ENCODE measurements at places on chromosomes 1 and 21.

GRCh38 chr21:31634993-31635392 lies 24.5 kb upstream of the SOD1 start:
- DNase-seq: no peak

DNA sequence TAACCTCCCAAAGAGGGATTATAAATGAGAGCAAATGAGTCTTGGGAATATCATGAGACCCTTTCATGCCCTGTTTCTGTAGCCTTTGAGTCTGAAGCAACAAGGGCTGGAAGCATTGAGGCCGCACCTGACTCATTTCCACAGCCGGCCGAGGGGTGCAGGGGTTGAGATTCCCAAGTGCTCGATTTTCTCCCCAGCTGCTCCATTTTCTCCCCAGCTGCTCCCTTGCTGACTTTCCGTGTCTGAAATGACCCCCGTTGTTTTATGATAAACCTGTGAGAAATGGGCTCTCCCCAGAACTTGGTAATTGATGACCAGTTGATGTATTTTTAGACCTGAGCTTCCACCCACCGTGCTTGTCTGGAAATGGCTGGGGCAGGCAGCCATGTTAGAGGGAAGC lies 22.9 kb downstream of the SIM2 start:
- no peak for DNase-seq

DNA sequence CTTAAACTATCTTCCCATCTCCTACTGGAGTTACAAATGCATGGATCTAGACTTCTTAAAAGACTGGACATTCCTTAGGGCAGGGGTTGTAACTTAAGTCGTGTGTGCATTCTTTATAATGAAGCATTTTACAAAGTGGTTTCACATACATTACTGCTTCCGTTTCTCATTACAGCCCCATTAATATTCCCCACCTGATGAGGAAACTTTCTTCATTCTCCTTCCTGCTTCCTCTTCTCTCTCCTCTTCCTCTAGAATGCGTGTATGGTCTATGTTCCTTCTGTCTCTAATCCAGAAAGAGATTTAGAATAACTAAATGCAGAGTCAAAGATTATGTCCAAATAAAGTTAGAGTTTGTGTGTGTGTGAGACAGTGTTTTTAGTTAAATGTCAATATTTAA lies 1.8 kb upstream of the CAP1 start:
- no peak for DNase-seq

DNA sequence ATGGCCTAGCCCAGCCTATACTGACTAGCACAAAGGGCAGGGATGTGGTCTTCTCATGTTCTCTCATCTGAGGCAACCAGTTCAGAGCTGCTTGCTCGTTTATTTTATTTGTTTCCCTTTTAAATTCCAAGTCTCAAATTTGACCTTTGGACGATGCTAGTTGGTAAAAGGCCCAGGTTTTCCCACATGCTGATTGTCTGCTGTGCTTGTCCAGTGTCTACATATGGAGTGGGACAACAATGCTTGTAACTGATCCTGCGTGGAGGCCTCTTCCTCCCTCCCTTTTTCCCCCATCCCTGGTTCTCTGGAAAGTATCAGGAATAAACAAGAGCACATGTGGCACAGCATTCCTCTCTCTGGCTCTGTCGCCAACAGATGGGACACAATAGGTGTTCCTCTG lies 34.0 kb upstream of the BEND5 start:
- DNase-seq: no peak

- DNase-seq: no peak
Measured at GRCh38 chr1:33841494-33841893, 22.4 kb upstream of the HMGB4 start.

DNA sequence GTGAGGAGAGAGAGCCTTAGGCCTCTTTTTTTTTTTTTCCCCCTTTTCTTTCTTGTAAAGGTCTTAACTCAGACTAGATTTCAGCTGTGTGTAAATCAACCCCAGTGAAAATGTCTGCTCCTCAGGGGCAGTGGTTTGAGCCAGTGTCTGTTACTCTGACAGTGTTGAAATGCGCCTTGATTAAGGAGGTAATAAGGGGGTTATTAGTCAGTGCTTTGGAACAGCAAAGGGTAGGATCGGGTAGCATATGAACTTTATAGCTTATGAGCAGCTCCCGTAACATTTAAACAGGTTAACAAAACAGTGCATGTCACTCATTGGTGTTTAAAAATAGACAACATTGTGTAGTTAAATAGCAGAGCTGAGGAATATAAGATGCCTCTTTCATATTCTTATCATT lies 10.3 kb downstream of the UTP11 start:
- no peak for DNase-seq

DNA sequence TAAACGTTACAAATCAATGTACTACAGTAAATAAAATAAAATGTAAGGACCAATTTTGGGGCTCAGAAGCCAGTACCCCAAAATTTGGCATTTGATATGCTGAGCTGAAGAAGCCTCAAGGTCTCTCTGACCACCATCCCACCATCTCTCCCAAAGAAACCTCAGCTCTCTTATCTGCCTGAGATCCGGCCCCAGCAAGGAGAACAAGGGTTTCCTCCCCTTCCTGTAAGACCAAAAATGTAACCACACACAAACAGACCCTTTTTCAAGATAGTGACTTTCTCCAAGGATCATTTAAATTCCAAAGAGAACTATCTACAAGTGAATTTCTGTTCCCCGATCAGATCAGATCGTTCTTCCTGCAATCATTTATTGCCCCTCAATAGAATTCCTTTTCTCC lies 68.1 kb upstream of the SLC45A1 start:
- no peak for DNase-seq

DNA sequence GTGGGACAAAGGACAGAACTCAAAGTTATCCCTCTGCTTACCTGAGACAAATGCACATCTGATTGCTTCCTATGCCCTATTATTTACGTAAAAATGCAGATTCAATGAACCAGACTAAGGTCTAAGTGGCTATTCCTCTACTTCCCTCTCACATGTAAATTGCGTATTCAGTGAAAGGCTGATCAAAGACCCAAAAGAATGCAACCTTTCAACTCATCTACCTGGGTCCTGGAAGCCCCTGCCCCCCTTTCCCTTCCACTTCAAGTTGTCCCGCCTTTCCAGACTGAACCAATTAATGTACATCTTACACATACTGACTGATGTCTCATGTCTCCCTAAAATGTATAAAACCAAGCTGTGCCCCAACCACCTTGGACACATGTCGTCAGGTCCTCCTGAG lies 14.6 kb downstream of the SSX2IP start:
- DNase-seq: no peak

- no peak for DNase-seq
Measured at GRCh38 chr21:43816611-43817071, 27.3 kb downstream of the RRP1 start.

DNA sequence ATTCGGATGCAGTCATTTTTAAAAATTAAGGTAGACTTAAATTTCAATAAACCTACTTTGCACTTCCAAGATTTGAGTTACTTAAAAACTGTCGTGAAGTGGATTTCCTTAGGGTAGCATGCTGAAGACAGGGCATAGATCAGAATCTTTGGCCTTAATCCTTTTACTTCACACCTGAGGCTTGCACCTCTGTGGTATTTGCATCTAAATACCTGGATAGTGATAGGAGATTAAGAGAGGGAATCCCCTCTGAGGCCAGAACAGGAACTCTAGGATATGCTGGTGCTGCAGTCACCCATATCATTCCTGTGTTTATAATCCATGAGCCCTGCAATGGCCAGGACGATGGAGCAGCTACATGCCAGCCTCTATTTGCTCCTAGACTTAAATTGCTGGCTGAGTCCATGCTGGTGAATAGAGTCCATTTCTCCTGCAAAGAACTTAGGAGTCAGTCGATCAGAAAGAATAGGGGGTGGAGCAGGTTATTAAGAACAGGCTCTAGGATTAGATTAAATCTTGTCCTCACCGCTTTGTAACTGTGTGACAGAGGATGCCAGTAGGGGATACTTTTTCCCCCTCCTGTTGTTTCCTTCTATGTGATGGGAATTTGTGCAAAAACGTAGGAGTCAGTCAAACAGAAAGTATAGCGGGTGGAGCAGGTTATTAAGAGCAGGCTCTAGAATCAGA lies 333.6 kb downstream of the DUSP10 start:
- DNase-seq: no peak

DNA sequence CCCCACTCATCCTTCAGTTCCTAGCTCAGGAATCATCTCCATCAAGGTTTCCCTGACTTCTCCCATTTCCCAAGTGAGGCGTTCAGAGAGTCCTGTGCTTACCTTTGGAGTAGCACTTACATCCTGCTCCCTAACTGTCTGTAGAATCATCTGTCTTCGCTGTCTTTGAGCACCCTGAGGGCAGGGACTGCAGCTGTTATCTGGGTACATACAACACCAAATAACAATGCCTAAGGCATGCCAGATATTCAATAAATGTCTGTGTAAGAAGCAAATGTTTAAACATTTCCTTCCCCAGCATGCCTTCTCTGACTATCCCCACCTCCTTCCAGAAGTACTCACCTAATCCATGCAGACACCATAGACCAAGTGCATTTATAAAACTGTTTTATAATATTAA lies 65.4 kb downstream of the JAK1 start:
- DNase-seq: no peak

DNA sequence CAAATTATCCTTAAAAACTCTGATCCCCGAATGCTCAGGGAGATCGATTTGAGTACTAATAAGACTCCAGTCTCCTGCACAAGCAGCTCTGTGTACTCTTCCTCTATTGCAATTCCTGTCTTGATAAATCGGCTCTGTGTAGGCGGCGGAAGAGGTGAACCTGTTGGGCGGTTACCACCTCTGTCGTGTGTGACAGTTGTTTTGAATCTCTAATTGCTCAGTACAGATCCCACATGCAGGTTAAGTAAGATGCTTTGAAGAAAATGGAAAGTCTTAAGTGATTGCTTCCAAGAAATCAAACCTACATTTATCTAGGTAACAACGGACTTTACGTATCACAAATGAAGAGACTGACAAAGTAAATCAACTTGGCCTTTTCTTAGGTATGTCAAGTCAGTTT lies 35.5 kb downstream of the COA6 start:
- no peak for DNase-seq

DNA sequence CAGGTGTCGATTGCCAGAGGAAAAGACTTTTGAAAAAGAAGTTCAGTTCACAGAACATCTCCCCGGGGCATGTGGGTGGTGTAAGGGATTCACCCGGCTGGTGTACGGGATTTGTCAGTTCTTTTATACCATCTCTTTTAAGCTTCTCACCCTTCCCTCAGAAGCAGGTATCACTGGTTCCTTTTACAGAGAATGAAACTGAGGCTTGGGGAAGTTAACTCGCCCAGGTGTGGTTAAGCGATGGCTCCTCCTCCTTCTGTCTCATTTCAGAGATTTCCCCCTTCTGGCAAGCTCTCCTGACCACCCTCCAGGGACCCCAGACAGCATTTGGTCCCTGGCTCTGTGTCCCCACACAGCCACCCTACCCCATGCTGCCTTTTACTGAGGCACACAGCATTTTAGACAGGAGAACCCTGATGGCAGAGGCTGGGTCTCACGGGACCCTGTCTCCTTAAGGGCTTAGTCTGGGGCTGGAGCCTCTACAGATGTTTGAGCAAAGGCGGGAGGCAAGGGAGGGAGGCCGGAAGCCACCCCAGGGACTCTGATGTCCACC lies 2.8 kb upstream of the ECE1 start:
- DNase-seq: no peak

DNA sequence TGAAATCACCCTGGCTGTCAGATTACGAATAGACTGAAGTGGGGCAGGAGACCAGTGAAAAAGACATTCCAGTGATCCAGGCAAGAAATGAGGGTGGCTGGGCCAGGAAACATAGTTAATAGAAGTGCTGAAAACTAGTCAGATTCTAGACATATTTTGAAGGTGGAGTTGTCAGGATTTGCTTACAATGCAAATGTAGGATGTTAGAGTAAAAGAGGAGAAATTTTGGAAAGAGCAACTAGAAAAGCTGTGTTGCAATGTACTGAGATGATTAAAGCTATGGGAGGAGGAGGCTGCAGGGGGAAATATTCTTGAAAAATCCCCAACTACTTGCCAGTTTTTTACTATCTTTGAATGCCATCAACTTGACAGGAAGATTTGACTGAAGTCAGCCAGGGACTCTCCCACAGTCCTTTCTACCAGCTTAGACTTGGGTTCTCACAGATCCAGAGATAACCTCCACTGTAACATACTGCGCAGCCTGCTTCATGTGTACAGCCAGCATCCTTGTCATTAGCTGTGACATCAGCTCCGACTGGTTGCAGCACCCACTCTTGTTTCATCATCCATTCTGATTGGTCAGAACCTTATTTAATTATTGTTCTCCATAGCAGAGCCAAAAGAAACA lies 109.7 kb downstream of the TSEN15 start:
- no peak for DNase-seq

GRCh38 chr1:39754906-39755504 lies 16.1 kb downstream of the OXCT2 start:
- peak; percentile 95 for DNase-seq

DNA sequence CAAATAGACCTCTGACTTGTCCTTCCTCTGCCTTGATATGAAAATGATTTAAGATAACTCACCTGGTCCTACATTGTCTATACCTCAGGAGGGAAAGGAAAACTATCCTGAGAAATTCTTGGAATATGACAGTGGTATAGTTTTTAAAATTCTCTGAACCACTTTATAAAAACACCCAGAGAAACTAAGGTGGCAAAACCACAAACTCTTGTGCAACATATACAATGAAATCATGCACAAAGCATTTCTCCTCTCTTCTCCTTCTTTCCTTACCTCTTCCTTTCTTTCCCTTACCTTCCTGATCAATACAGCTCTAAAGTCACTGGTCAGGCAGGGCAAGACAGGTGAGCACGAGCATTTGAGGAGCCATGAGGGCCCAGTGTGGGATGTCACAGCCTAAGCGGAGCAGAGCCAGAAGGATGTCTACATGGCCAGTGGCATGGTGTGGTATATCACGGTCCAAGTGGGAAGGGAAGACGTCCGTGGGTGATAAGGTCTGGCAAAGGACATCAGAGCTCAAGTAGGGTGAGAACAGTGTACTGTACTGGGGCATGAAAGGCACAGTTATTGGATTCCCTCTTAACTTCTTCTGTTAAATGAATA lies 543.3 kb downstream of the DPYD start:
- no peak for DNase-seq

GRCh38 chr1:27026621-27027574 lies 14.2 kb upstream of the TENT5B start:
- DNase-seq: no peak

DNA sequence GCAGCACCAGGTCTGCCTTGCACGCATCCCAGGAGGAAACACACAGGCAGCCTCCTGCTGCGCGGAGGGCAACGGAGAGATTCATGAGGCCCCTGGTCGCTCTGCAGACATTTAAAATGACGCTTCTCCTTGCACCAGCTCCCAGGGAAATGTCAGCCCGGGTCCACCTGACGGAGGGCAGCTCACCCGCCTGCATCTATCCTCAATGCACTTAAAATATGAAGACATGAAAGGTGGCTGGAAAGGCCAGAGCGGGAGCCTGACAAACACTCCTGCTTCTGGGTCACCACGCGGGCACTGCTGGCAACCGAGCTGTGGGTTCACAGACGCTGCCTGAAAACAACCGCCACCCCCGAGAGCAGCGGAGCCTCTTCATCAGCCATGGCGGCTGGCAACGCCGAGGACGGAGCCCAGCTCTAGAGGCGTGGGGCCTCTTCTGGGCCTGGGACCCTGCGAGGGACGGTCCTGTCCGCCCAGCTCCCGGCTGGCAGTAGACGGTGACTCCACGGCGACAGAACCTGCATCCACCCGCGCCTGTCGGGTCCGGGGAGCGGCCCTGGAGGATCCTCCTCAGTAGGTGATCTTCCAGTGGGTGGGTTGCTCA lies 22.7 kb downstream of the POFUT2 start:
- DNase-seq: no peak

GRCh38 chr1:182430263-182431068 lies 19.5 kb upstream of the RGSL1 start:
- no peak for DNase-seq

- DNase-seq: no peak
Measured at GRCh38 chr1:115832651-115833050, 8.3 kb downstream of the NHLH2 start.
